Stimulated activated CD4-positive, alpha-beta T cell treated with anti-CD3 and anti-CD28 coated beads, Interleukin-1b, Interleukin-23, amount 100 ng/mL, for 24 hours (primary cell): ENCODE measurements at places on chromosomes 7 and 10.

DNA sequence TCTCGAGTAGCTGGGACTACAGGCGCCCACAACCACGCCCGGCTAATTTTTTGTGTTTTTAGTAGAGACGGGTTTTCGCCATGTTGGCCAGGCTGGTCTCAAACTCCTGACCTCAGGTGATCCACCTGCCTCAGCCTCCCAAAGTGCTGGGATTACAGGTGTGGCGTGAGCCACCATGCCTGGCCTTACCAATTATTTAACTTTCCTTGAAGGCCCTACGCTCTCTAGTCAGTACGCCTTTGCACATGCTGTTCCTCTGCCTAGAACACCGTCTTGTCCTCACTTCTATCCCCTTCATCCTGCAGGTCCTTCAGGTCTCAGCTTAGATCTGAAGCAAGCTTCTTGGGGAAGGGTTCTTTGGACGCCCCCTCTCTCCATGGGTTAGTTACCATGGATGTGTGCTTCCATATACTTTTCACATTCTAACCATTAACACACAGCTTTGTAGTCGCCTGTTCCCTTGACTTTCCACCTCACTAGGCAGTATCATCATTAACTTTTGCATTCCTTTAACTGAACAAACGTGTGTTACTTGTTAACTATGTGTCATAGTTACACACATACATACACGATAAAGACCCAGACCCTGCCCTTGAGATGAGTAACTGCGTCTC lies 592 bp upstream of the ATP6V1F start:
- no peak for DNase-seq

DNA sequence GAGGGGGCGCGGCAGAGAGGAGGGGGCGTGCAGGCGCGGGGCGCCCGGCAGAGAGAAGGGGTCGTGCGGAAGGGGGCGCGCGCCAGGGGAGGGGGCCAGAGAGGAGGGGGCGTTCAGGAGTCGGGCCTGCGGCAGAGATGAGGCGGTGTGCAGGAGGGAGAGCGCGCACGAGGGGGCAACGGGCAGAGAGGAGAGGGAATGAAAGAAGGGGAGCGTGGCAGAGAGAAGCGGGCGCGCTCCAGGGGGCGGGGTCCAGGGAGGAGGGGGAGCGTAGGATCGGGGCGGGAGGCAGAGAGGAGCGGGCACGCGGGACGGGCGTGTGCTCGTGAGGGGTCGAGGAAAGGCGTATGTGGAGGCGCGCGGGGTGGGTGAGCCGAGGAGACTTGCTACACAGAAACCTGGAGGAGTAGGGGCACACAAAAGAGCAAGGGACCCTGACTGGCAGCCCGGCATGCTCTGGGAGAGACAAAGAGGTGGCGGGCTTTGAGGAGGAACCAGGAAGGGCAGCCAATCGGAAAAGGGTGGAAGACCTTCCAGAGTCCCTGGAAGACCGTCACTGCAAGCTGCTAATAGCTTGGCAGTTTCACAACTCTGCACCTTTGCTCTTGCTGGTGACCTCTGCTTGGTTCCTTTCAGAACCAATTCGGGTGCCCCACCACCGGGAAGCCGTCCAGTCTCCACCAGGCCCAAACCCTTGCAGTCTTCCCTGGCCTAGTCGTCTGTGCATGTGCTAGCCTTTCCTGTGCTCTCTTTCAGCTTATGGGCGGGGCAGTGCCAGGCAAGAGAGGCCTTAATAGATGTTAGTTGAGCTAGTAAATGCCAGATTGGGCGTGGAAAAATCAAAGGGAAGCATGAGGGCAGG lies 639 bp downstream of the DYDC2 start:
- DNase-seq, result no peak

DNA sequence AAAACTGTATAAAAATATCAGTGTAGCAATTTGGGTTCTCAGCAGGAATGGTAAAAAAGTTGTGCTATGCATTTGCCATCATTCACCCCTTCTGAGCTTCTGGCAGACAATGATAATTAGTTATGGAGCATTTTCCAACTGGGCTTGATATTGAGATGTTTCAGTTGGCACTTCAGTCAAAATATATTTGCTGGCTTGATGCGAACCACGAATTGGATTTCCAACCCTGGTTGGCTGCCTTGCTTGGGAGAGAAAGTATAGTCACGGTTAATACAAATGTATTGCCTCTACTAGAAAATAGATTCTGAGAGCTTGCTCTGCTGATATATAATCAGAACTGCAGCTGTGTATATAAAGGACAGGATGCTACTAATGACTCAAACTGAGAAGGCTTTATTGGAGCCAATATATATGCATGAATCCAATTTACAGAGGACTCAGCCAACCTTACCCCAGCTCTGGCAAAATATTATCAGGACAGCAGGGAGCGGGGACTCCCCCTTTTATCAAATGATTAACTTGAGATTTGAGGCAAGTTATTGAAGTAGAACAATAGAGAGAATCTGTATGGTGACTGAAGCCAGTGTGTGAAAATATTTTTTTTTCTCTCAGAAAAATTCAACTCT lies 219.8 kb upstream of the SMIM30 start:
- DNase-seq, result no peak

GRCh38 chr10:15461353-15462108 lies 90.4 kb upstream of the FAM171A1 start:
- no peak for DNase-seq

DNA sequence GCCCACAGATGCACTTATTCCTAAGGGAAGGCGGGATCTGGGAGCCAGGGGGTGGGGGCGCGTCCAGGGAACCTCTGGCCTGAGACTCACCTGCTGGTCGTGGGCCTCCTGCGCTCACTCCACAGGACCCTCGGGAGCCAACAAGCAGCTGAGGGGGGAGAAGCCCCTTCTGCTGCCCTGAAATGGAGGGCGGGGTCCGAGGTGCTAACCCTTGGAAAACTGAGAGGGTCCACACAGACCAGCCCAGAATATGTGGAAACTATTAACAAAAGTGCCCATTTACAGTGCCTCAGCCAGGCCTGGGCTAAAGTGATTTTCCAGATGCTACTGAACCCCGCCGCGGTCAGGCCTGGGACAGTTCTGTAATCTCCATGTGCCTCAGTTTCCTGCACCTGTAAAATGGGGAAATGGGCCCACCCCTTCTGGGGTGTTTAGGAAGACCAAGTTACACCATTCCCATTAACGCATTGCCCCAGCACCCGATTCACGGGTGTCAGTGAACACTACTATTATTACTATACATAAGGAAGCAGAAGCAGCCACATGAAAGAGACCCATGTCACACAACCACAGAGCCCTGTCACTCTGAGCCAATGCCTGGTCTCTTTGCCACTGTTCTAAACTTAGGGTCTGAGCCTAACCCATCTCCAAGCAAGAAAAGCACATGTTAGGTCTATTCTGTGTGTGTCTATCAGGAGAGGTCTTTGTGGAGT lies 630 bp upstream of the VSTM4 start:
- no peak for DNase-seq

DNA sequence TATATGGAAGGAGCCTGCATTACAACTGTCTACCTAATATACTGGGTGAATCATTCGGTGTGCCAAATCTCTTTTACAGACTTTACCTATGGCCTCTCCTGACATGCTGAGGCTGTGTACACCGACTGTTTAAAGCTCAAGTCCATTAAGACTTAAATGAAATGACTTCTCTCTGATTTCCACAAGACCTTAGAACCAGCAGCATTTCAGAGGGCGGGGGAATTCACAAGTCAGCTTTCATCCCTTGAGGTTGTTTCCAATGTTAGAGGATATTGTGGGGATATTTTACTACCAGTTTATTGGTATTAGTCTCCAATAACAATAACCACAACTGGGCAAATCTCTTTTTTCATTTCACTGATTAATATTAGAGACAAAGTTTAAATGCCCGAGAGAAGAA lies 87.1 kb upstream of the IKZF1 start:
- no peak for DNase-seq

DNA sequence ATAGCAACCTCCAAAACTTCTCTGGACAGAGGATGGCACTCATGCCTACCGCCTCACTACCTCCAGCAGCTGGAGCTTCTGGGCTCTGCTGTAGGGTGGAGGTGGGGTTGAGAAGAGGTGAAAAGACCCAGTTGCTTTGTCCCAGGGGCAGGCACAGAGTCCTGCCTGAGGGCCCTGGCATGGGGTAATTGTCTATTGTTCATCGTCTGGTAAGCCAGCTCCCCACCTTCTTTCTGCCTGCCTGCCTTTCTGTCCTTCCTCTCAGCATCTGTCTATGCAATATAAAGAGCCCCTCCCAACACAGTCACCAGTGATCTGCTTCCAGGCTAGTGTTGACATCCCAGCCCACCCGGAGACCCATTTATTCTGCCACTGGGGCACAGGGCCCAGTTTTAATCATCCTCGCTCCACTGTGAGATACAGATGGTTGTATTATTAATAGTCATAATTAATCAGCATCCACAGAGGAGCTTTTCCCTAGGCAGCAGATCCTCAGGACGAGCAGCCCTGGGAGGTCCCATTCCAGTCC lies 39.0 kb downstream of the ZMIZ1 start:
- no peak for DNase-seq

DNA sequence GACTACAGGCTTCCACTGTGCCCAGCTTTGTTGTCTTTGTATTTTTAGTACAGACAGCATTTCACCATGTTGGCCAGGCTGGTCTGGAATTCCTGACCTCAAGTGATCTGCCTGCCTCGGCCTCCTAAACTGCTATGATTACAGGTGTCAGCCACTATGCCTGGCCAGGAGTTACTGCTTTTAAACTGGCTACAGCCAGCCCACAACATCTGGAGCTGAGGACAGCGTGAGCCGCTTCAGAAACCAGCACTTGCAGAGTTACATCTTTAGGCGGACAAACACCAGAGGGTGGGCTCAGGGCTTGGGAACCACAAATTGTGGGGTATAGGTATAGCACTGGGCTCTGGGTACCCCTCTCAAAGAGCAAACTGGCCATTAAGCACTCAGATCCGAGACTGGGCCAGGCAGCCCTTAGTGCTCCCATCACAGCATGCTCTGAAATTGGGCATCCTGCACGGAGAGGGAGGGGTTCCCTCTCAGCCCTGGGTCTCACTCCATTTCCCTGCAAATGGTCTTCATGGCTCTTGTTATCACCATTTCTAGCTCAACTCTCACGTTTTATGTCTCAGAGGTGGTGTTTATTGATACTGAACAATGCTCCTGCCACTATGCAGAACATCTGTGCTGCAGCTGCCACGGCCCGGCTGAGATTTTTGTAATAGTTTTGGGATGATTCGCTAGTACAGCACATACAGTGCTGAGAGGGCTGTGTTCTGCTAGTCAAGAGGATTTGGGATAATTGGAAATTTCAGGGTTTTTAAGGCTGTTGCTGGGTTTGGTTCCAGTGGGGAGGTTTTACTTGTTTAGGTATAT lies 146.4 kb upstream of the LYZL2 start:
- no peak for DNase-seq

DNA sequence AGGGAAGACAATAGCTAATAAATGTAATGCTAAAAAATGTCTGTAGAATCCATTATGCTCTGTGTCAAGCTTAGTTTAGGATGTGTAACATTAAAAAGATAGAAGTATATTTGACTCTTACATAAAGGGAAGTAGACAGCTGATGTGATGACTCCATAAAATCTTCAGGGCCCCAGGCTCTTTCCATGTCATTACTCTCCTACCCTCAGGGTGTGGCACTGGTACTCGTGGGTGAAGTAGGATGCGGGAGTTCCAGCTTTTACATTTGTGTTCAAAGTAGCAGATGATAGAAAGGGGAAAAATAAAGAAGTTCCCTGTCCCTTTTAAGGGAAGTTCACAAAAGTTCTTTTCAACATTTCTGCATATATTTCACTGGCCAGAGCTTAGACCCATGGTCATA lies 157.1 kb downstream of the TSPAN12 start:
- DNase-seq, result no peak

DNA sequence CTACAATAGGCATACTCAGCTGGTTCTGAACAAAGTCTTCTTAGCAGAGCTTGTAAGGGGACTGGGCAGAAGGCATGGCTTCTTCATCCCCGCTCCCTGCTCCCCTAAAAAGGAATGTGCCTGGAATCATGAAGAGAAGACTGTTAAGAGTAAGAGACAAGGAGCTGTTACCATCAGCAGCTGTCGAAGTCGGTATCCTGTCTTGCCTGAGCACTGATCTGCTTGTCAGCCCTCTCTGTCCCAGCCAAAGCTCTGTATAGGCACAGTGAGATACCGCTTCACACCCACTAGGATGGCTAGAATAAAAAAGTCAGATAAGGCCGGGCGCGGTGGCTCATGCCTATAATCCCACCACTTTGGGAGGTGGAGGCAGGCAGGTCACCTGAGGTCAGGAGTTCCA lies 2.4 kb downstream of the ABLIM1 start:
- no peak for DNase-seq

DNA sequence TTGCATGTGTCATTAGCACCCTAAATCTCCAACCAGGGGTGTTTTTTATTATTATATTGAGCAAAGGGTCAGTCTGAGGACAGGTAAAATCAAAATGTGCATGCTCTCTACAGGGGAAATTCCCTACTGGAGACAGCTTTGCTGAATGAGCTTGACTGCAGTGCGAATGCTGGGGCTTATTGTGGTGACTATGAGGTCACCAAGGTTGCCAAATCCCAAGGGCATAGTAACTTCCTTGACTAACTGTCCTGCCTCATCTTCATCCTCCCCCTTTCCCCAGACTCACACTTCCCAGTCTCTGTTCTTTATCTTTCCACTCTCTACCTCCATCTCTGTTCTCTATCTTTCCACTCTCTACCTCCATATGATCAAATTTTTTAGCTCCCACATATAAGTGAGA lies 22.9 kb upstream of the AOC1 start:
- DNase-seq, result no peak

GRCh38 chr7:130912862-130913638 lies 179.0 kb upstream of the KLF14 start:
- DNase-seq, result peak; percentile 73

GRCh38 chr7:105013221-105013815 lies 687 bp upstream of the KMT2E start:
- DNase-seq, result peak; percentile 87

DNA sequence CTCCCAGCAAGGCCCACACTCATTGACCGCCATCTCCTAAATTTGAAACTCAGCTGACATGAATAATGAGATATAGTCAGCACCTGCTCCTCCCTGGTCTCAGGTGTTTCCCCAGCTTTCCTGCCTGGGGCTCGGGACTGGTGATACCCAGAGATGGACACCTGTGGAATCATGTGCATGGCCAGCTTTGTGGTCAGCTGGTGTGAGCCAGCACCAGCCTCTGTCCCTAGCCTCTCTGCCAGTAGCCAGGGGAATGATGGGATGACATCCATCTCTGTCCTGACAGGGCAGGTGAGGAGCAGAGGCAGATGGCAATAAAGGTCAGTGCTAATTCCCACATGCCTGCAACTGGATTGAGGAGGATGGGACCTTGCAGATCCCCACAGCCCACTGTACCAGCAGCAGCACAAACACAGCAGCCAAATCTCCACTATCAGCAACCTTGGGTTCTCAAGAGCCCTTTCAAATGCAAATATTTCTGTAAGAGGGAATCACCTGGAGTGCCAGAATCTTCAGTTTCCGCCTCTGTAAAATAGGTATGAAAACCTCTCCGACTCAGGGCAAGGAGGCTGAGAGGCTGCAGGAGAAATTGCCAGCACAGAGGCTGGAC lies 329.2 kb upstream of the ZMIZ1 start:
- no peak for DNase-seq

GRCh38 chr10:13525663-13526062 lies 3.2 kb downstream of the BEND7 start:
- DNase-seq, result no peak

GRCh38 chr10:104449391-104449790 lies 95.8 kb downstream of the CFAP58 start:
- DNase-seq, result no peak

- DNase-seq, result no peak
These were observed 5.9 kb upstream of the EBF3 start for GRCh38 chr10:129969911-129970464.
